ENCODE measurements at places on chromosomes 7 and 10. TPM values are rescaled to one million over a fixed set of nuclear protein-coding genes. Genes with fewer than 3 reads are reported as not detected.

TPST1 gene
- 1.2 TPM for total RNA-seq

- H3K36me3 ChIP-seq: no peaks in the 10 kb centered on the region
- no peaks in the 10 kb centered on the region for H3K27me3 ChIP-seq
- H3K4me1 ChIP-seq: peaks cover 32% of the 10 kb centered on the region
- no peak for DNase-seq
Measured at GRCh38 chr7:157499835-157500153, 163.0 kb downstream of the DNAJB6 start.

DNA sequence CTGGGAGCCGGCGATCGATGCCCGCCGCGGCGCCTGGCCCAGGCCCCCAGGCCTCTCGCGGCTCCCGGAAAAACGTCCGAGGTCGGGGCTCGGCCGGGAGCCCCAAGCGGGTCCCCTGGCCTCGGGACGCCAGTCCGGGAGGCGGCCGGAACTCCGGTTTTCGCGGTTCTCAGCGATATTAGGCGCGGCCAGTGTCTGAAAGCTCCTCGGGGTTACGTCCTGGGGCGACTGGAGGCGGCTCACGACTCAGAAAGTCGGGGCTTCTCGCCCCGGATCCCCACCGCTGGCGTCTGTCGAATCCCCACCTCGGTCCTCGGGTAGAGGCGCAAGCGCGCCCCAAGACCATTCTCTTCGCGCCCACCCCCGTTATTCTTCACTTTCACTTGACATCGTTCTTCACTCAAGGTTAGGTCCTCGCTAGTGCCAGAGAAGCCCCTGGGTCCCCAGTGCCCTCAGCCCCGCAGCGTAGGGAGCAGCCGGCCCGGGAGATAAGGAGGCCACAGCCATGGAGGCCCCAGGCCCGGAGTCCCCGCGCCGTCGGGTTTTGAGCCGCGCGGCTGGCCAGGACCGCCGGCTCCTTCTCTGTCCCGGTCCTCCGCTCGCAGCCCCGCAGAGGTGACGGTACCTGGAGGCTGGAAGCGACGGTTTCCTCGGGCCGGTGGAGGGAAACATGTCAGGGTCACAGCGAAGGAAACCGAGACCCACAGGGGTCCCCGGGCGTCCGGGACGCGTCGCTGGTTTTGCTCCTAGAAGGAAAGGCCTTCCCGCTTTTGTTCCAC lies 35.2 kb upstream of the EBLN1 start:
- no peak for DNase-seq
- H3K4me3 ChIP-seq: peak overlapping the region; percentile 75
- H3K4me1 ChIP-seq: peaks cover 30% of the 10 kb centered on the region
- H3K36me3 ChIP-seq: no peaks in the 10 kb centered on the region
- H3K27ac ChIP-seq: peak overlapping the region; percentile 80

MALRD1 gene
- not detected for total RNA-seq

DNA sequence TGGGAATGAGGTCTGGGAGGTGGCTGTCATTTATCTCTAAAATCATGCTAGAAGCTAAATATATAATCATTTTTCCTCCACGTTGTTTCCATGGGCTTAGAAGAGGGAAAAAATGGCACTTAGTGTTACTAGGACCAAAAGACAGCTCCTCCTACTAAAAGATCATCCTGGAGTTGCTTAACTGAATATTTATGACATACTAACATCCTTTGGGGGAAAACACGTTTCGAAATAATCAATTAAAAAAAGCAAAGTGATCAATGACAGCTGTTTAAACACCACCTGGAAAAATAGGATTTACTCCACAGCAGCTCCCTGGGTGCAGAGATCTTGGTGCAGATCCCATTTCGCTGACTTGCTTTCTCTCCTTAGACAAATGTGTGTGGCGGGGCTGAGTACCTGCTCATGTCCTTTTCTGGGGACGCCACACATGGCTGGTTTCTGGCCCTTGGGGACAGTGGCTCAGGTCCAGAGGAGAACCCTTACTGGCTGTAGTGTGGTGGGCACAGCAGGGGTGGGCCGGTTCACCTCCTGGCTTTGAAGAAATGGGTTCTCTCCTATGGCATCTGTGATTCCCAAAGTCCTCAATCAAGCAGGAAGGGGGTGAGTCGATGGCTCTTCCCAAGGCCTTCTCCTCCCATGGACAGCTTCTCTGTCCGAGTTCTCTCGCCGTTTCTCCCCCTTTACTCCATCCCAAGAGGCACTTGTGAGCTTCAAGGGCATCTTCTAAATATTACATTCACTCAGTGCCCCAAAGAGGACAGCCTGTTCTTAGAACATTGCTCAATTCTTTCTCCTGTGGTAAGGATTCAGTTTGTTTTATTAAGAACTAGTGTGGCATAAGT lies 156.4 kb upstream of the KLF14 start:
- no peak for DNase-seq
- H3K27ac ChIP-seq: no peak overlapping the region
- no peaks in the 10 kb centered on the region for H3K27me3 ChIP-seq
- no peak overlapping the region for H3K4me3 ChIP-seq
- peaks cover 79% of the 10 kb centered on the region for H3K36me3 ChIP-seq

GRCh38 chr10:88089498-88089897 lies 226.1 kb downstream of the PTEN start:
- DNase-seq: no peak
- no peak overlapping the region for H3K4me3 ChIP-seq
- H3K27me3 ChIP-seq: no peaks in the 10 kb centered on the region
- peaks cover 30% of the 10 kb centered on the region for H3K4me1 ChIP-seq
- H3K36me3 ChIP-seq: no peaks in the 10 kb centered on the region
- H3K27ac ChIP-seq: no peak overlapping the region

UNCX gene
- not detected for total RNA-seq

DNA sequence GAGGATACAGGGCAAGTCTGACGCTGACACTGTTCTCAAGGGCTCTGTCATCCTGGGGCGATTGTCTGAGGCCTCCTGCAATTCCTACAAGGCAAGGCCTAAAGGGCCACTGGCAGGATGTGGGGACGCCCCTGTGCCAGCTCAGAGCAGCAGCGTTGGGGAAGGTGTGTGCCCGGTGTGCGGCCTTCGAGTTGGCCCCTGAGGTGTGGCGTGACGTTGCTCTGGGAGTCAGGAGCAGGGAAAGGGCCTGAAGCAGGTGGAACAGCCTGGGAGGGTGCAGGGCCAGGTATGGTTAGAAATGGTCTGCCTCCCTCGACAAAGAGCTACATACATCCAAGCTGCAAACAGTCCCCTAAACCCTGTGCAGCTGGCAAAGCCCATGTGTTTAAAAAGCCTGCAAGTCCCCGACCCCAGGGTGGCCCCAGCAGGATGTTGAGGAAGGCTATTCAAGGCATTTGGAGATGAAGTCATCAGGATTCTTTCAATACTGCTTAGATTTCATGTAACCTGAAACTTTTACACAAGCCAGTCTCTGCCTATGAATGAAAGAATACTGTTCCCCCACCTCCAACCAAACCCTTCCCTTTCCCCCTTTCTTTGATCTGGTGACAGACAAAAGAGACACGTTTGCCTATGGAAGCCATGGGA lies 142.5 kb upstream of the TNS3 start:
- DNase-seq: no peak
- no peaks in the 10 kb centered on the region for H3K4me1 ChIP-seq

ADRB1 gene
- 0.17 TPM for total RNA-seq

DNA sequence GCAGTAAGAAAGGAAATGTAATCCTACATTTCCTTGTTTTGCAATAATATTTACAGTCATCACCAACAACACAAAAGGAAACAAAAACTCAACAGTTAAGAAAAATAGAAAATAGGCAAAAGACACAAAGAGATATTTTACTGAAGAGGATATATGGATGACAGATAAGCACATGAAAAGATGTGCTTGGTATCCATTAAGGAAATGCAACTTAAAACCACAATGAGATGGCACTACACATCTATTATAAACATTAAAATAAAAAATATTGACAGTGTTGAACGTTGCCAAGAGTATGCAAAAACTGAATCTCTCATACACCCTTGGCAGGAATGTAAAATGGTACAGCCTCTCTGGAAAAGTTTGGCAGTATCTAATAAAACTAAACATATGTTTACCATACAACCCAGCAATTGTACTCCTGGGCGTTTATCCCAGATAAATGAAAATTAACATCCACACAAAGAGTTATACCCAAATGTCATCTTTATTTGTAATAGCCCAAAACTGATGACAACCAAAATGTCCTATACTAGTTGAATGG lies 5.4 kb downstream of the CEP41 start:
- no peak for DNase-seq
- no peak overlapping the region for H3K27ac ChIP-seq
- H3K27me3 ChIP-seq: no peaks in the 10 kb centered on the region
- H3K4me3 ChIP-seq: no peak overlapping the region
- H3K36me3 ChIP-seq: no peaks in the 10 kb centered on the region

MAD1L1 gene
- 282 TPM for total RNA-seq

DNA sequence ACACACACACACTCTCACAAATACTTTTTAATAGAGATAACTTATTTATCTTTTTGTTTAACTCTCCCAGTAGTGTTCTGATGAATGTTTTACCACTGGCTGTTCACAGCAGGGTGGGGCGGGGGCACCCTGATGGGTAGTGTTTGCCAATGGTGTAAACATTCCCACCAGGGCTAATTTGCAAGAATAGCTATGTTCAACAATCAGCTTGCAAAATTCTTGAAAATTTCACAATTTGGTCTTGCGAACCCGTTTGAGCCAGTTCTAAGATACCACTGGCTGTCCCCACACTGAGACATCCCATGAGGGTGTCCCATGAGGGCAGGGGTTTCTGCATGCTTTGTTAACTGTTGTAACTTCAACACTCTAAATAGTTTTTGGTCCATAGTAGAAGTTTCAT lies 348.5 kb downstream of the CXCL12 start:
- H3K36me3 ChIP-seq: no peaks in the 10 kb centered on the region
- no peaks in the 10 kb centered on the region for H3K4me1 ChIP-seq
- no peak overlapping the region for H3K4me3 ChIP-seq
- DNase-seq: no peak

GRCh38 chr10:15369256-15370211 lies 1.6 kb downstream of the FAM171A1 start:
- peaks cover 37% of the 10 kb centered on the region for H3K27me3 ChIP-seq
- no peak for DNase-seq
- no peaks in the 10 kb centered on the region for H3K36me3 ChIP-seq
- H3K27ac ChIP-seq: no peak overlapping the region
- peaks cover 7% of the 10 kb centered on the region for H3K4me1 ChIP-seq

GRCh38 chr7:86130268-86130667 lies 513.4 kb upstream of the GRM3 start:
- H3K4me3 ChIP-seq: no peak overlapping the region
- H3K36me3 ChIP-seq: no peaks in the 10 kb centered on the region
- H3K4me1 ChIP-seq: no peaks in the 10 kb centered on the region
- no peak overlapping the region for H3K27ac ChIP-seq
- no peaks in the 10 kb centered on the region for H3K27me3 ChIP-seq

HABP2 gene
- total RNA-seq: not detected

NAPEPLD gene
- total RNA-seq: 6.4 TPM

DNA sequence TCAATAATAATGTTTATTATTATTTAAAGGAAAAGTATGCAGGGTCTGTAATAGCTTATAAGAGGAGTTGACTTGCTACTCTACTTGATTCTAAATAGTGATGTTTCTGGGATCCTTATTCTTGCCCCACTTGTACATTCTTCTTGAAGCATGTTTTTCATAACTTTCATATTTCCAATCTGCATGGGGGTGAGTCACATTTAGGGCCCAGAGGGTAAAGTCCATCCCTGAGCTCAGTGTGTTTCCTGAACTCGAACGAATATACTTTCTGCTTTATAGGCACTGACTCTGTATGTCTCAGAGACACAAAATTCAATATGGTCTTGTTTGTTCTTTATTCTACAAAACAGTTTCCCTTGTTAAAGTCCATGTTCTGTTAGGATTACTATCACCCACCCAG lies 61.0 kb upstream of the SMIM30 start:
- no peaks in the 10 kb centered on the region for H3K4me1 ChIP-seq
- H3K4me3 ChIP-seq: no peak overlapping the region
- no peak overlapping the region for H3K27ac ChIP-seq
- no peaks in the 10 kb centered on the region for H3K27me3 ChIP-seq
- no peaks in the 10 kb centered on the region for H3K36me3 ChIP-seq

DNA sequence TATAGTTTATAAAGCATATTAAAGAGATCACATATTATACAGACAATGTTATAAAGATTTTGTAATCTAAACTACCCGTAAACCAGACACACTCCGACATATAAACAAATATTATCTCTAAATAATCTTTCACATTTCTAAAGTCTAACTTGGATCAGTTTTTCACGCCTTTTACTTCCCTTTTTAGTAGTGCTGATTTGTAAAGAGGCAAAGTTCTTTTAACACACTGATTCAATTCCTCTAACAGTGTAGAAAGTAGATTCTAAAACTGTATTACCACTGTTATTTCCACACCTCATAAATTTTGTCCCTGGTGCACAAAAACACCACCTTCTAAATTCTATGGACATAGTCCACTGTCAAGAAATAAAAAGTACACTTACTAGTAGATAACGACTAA lies 230.9 kb downstream of the DOCK4 start:
- H3K27ac ChIP-seq: no peak overlapping the region
- DNase-seq: no peak
- H3K4me3 ChIP-seq: no peak overlapping the region
- no peaks in the 10 kb centered on the region for H3K27me3 ChIP-seq
- no peaks in the 10 kb centered on the region for H3K36me3 ChIP-seq
- no peaks in the 10 kb centered on the region for H3K4me1 ChIP-seq

SEMA3D gene
- total RNA-seq: not detected

SLC18A2 gene
- total RNA-seq: 0.25 TPM

DNA sequence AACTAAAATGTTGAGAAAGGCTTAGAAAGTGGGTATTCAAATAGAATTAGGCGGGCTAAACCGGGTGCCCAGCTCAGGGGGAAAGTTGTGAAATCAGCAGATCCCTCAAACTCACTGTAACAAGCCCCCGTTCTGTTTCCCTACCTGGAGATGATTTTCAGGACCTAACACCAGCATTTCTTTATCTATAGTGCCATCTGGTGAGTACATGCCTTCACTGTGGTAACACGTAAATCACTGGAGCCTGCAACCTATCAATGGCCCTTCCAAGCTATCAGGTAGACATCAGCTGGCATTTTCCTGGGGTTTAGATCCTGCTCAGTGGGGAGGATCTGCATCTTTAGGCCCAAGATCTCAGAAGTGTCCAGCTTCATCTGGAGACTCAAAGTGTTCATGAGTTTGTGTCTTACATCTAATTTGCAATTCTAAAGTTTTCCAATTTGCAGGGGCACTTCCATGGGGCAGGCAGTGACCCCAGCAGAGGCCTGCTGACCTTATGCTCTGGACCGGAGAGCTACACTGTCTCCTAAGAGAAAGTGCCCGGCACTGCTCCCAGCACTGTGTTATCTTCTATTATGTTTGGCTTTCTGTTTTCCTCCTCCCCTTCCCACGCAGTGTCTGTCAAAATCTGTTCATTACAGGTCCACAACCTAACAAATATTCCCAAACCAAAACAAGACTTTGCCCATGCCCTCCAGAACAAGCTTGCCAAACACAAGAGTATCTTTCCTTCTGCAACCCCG lies 132.5 kb downstream of the LSM5 start:
- H3K4me1 ChIP-seq: no peaks in the 10 kb centered on the region
- DNase-seq: no peak
- no peaks in the 10 kb centered on the region for H3K27me3 ChIP-seq
- no peaks in the 10 kb centered on the region for H3K36me3 ChIP-seq
- no peak overlapping the region for H3K4me3 ChIP-seq
- H3K27ac ChIP-seq: no peak overlapping the region

KNDC1 gene
- total RNA-seq: 1.1 TPM

GRCh38 chr7:49773218-49773935 lies at the start of gene VWC2:
VWC2 (plus strand) TSS chr7:49773638; CDS start chr7:49775436, 1,798 bp downstream.
- peaks cover 4% of the 10 kb centered on the region for H3K27me3 ChIP-seq
- no peak within 1 kb of the TSS for H3K4me3 ChIP-seq
- no peak for DNase-seq
- H3K27ac ChIP-seq: no peak within 1 kb of the TSS
- no peaks in the 10 kb centered on the region for H3K36me3 ChIP-seq
- no peaks in the 10 kb centered on the region for H3K4me1 ChIP-seq

Data from CD4-positive, CD25-positive, alpha-beta regulatory T cell (primary cell).